ENCODE measurements at places on chromosomes 6 and 20. TPM values are rescaled to one million over a fixed set of nuclear protein-coding genes. Genes with fewer than 3 reads are reported as not detected.

GSTA1 gene
- not detected for total RNA-seq

- no peak for DNase-seq
Measured at GRCh38 chr6:26094036-26094435, 6.8 kb downstream of the HFE start.

DNA sequence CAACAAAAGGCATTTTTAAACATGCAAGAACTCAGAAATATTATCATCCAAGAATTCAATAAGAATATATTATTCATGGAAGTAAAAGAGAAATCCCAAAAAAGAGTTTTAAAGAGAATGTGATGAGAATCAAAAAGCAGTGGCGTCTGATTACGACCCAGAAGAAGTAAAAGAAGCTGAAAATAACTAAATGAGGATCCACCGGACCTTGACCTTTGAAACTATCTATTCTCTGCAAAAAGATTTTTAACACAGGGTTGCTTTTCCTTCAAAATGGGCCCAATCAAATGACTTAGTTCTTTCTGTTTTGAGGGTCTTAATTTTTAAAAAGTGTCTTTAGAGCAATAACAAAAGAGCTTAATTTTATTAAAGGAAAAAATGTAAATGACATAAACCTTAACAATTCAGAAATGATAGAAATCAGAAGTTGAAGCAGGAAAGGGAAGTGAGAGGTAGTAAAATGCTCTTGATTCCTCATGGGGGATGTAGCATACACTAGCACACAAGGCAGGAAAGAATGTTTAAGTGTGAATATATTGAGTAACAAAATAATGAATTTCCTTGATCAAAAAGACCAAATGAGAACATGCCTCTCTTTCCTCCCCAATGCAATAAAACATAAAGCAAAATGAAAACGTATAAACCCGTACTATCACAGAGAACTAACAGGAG, 223.1 kb upstream of the PRDM1 start:
- no peak for DNase-seq

- no peak for DNase-seq
Measured at GRCh38 chr6:151609146-151609902, 115.5 kb downstream of the CCDC170 start.

All from MCF 10A (cell line).